Left hindlimb (tissue), 1 donor: ENCODE measurements at places on chromosomes 13 and 19.

GRCh38 chr13:98386637-98387036 lies 190.3 kb downstream of the STK24 start:
- no peak for DNase-seq

DNA sequence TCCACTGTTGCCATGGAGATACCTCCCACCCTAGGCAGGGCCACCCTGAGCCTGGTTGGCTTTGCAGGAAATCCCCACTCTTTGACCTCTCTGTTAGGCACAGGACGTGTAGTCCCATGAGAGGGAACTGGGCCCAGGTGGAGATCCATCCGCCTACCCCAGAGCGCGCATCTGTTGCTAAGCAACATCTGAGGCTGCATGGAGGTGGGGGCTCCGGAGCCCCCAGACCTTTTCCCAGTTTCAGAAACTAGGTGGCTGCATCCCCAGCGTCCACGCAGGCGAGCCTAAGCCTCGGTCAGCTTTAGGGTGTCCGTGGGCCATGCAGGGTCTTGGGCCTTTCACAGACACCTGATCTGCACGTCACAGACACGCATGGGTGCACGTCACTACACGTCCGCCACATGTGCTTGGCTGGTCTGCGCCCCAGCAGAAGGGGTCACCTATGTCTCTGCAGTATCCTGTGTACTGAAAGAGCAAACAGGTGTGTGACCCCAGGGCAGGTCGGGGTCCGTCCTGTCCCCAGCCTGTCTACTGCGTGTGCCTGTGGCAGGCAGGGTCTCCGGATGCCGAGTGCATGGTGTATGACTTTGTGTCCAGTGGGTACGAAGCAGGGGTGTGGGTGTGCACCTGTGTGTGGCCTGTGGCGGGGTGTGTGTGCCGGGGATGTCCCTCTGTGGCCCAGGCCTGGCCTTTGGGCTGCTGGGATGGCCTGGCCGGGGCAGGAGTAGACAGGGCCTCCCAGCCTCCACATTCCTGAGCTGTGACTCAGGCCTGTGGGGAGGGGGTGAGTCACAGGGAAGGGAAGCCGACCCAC lies 4.1 kb upstream of the CIRBP start:
- no peak for DNase-seq

DNA sequence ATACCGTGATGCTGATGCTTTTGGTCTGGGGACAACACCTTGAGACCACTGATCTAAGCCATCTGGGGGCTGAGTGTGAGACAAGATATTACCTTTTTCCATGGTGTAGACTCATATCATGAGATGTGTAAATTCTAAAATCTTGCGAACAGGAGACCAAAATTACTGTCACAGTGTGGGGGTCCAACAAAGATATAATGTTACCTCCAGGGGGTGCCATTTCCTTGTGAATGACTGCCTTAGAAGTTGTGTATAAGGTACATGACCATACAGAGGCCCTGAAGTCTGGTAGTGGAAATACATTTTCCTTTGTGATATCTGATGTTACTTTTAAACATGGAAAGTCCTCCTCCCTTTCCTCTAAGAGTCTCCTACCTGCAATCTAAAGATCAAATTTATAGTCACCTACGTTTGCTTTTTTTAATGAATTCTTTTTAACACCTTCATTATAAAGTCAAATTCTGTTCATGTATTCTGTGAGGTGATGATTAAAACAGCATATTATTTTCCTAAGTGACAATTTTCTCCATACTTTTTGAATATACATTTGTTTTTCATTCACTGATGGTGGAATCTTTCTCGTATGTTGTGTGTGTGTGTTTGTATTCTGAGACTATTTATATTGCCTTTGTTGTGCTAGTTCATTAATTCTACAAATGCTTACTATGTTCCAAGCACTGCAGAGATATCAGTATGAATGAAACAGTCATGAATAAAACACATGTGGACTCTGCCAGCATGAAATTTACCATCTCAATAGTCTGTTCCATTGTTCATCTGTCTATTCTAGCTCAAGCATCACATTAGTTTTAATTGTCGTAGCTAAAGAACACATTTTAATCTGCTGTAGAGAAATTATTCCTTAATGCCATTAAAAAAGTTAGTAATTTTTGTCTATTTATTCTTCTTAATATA lies 113.7 kb downstream of the RFC3 start:
- DNase-seq: no peak

DNA sequence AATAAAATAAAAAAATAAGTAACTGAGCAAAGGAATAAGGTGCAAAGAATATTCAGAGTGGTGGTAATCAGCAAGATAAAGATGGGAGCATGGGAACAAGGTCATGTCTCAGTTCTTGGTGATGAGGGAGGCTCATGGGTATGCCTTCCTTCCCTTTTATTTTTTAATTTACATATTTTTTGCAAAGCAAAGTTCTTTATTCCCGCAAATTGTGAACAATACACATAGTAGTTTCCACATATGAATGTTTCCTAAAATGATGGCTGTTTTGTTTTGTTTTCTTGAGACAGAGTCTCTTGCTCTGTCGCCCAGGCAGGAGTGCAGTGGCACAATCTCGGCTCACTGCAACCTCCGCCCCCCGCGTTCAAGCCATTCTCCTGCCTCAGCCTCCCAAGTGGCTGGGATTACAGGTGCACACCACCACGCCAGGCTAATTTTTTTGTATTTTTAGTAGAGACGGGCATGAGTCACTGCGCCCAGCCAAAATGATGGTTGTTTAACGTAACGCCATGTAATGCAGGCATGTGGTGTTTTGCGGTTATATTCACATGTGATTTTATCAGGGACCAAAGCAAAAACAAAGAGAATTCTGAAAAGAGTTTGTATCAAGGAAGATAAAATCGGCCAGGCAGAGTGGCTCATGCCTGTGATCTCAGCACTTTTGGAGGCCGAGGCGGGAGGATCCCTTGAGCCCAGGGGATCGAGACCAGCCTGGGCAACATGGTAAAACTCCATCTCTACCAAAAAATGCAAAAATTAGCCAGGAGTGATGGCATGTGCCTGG lies 4.5 kb upstream of the ADGRE2 start:
- DNase-seq: no peak

DNA sequence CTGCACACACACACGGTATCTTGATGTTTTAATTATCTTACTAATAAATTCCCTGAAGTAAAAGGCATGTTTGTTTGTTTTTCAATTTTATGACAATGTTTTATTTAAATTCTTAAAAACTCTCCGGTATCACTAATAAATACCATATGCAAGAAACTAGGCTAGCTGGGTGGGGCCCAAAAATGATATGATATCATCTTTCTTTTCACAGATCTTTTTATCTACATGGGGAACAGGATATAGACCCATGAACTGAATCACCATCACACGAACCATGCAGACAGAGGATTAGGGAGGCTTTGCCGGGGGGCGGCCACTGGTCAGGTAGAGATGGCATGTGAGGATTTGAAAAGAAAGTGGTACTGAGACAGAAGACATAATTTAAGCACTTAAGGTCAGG lies 266.4 kb downstream of the ENOX1 start:
- no peak for DNase-seq
